Coronary artery (tissue), 2 donors: ENCODE measurements at places on chromosomes 4 and X.

- DNase-seq = no peak
Observed at GRCh38 chr4:10204401-10205058, 87.9 kb upstream of the WDR1 start.

DNA sequence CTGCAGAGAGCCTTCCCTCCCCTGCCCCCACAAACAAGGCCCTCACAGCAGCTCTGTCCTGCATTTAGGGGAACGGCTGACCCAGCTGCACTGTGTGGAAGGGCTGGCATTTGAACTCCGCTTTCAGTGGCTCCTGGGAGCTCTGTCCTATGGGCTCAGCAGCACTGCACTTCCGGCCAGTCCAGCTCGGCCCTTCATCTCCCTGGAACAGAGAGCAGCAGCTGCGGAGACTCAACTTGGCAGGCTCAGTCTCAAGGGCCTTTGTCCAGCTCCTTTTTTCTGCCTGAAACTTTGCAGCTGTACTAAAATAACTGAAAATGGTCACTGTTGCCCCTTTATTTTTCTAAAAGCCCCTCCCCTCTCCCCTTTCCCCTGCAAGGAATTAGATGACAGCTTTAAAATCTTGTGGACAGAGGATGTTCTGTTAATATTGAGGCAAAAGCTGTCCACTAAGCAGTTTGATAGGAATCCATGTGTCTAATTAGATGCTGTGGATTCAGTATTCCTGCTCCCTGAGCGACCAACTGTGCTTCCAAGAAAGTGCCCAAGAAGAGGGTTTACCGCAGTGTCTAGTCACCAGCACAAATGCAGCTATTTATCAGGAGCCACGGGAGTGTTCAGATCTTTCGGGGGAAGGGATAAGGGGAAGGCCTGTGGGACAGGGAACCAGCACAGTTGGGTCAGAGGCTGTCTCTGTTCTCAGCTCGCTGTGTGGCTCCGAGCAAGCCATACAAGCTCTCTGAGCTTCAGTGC lies 133.1 kb downstream of the AFAP1 start:
- DNase-seq = peak; percentile 88

DNA sequence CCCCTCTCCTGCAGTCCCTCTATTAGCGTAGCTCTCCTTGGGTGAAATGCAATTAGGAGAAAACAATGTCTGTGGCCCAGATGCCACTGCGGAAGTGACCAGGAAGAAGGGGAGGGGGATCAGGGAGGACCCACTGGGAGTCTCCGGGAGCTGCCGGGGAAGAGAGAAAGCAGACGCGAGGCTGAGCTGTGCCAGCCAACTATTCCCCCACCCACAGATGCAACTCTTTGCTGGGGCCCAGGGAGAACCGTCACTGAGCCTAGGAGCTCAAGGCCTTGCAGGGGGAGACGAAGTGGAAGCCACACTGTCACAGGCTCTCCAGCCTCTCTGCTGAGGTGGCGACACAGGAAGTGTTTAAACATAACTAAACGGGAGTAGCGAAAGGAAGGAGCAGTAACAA lies 149.2 kb downstream of the BCOR start:
- no peak for DNase-seq

- DNase-seq = no peak
Observed at GRCh38 chr4:37951461-37952352, 8.5 kb upstream of the PTTG2 start.

DNA sequence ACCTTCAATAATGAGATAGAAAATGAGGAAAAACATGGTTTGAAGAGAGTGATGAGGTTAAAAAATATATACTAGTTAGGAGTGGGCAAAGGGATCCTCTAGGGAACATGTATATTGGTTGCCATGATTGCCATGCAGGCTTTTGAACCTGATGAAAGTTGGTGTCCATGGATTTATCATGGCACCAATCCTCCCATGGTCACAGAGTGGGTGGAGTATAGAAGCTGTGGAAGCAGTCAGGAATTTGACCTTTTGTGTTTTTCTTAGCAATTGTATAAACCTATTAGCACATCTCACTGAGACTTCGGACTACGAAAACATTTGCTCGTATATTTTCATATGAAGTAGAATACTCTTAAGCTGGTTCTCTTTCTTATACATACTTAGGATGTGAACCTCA lies 30.9 kb upstream of the SYTL5 start:
- DNase-seq = no peak
